Epithelial cell of proximal tubule (primary cell): ENCODE measurements at places on chromosomes 11 and 22.

- DNase-seq, result no peak
These were observed 231.2 kb downstream of the TBC1D22A start for GRCh38 chr22:46993633-46994032.

- DNase-seq, result no peak
These were observed 411.7 kb upstream of the KIRREL3 start for GRCh38 chr11:127412234-127412633.

DNA sequence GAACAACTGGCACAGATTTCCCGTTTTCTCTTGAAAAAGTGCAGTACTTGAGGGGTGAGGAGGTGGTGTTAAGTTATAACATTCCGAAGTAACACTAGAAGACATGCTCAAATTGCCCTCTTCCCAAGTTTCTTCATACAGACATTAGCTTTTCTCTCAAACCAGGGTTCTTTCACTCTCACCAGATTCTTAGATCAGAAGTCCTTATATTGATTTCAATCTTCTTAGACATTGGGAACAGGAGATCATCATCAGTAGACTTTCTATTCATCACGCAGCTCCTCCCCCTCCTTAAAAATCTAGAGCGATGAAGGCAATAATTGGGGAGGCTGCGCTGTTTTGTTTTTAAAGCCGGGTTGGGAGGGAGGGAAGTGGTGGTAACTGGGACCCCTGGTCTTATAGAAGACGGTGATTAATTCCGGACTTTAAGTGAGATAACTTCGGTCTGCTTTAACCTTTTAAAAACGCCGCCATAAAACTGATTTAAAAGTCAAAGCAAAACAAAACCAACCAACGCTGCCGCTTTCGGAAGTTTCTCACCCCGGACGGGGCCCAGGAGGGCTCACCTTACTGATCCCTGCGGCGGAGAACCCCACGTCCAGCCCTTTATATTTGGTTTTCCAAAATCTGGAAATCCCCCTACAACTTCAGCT, 665 bp downstream of the USP28 start:
- DNase-seq, result no peak

DNA sequence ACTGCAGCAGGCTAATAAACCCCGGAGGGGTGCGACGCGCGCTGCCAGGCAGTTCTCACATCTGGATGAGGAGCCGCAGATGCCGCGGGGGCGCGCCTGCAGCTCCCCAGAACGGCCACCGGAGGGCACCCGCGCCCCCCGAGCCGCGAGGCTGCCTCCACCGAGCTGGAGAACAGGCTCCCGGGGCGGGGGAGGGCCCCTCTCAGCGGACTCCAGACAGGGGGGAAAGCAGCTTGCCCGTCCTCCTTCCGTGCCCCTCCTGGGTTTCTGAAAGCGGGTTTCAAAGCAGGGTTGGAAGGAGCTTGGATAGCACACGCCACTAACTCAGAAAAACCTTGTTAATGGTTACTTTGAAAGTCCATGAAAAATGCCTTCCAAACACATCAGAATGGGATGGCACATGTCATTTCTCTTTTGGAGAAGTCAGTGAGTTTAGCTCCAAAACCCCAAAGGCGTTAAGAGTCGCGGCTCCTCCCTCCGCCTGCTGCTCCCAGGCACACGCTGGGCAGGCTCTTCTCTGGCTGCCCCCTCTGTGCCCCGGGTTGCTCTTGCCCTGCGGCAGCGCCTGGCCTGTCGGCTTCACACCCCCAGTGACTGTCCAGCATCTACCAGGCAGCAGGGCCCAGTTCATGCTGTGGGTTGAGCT, 317.8 kb downstream of the NTM start:
- DNase-seq, result no peak

GRCh38 chr22:36447632-36448031, 33.8 kb downstream of the TXN2 start:
- DNase-seq, result no peak

GRCh38 chr11:32821517-32821916, 8.2 kb upstream of the PRRG4 start:
- DNase-seq, result no peak
